KBM-7 (cell line): ENCODE measurements at places on chromosomes 2 and 18.

- DNase-seq = no peak
These were observed 86.6 kb upstream of the ZFP36L2 start for GRCh38 chr2:43312755-43313641.

- no peak for DNase-seq
These were observed 88.2 kb downstream of the DTNB start for GRCh38 chr2:25585189-25585588.

DNA sequence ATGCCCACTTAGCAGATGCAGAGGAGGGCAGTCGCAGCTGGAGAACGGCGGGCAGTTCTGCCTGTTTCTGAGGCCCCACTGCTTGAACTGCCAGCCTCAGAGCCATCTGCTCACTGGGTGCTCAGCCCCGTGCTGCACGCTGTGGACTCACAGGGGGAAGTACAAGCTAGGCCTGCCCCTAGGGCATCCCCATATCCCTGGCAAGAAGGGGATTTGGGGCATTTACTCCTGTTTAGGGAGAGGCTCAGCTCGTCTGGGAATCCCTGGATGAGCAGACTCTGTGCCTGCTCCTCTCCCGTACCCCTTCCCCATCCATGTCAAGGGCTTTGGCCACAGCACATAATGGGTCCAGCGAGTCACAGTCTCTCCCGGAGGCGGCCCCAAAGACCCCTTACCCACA lies 169.8 kb upstream of the PKDCC start:
- DNase-seq = no peak

- DNase-seq = no peak
These were observed 39.3 kb downstream of the MTCL1 start for GRCh38 chr18:8744656-8745055.

- no peak for DNase-seq
These were observed 70.6 kb upstream of the LINC00305 start for GRCh38 chr18:64219517-64219916.

DNA sequence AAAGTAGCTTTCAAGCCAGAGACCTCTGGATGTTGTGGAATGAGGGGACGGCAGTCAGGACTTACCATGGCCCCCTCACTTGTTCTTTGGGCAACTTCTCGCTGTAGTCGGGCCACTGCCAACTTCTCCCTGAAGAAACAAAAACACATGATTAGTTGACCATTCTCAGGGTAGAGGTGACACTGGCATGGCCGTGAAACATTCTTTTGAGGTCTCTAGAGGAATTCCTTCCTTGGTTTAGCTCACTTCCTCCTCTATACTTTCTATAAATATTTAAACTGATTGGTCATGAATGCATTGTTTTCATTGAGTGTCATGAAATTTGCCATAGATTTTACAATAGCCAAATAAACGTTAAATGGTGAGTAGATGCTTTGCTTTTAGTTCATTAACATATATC lies 354.6 kb downstream of the NCKAP5 start:
- DNase-seq = no peak

GRCh38 chr2:16973586-16974286 lies 308.1 kb upstream of the CYRIA start:
- DNase-seq = no peak

- DNase-seq = no peak
These were observed 240.7 kb downstream of the MEIS1 start for GRCh38 chr2:66675591-66675990.
